ENCODE measurements at places on chromosomes 12 and 14.

- no peak for DNase-seq
These were observed 16.4 kb upstream of the SRP54 start for GRCh38 chr14:34966413-34966812.

- DNase-seq = peak; percentile 63
These were observed 169.0 kb upstream of the EEA1 start for GRCh38 chr12:93098077-93098476.

- no peak for DNase-seq
These were observed 329.4 kb upstream of the SOX5 start for GRCh38 chr12:24278832-24279231.

- DNase-seq = no peak
These were observed 270.9 kb downstream of the CACNA1C start for GRCh38 chr12:2323532-2324255.

DNA sequence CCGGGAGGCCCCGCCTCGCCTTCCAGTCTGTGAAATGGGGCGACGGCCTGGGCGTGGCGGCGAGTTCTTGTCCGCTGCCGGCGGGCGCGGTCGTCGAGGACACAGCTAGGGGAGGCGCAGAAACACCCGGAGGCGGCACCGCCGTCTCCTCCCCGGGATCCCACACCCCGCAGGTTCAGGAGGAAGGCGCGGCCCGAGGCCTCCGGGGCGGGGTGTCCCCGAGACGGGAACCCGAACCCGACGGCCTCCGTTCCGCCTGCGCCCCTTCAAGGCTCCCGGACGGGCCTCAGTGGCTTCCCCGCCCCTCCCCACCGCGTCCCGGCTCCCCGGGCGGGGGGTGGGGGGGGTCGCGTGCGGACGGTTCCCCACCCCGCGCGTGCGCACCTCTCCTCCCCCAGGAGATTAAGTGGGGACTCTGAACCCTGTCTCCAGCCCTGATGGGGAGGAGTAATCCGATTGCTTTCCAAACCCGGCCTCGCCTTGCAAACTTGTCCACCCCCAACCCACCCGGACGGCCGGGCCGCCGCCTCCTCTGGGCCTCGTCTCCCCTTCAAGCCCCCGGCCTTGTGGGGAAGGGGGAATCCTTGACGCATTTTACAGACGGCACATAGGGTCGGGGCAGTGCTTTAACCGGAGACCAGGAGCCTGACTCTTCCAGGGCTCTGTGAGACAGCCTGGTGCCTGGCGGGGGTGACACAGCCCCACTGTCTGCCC lies 35.3 kb upstream of the ANKRD9 start:
- no peak for DNase-seq

DNA sequence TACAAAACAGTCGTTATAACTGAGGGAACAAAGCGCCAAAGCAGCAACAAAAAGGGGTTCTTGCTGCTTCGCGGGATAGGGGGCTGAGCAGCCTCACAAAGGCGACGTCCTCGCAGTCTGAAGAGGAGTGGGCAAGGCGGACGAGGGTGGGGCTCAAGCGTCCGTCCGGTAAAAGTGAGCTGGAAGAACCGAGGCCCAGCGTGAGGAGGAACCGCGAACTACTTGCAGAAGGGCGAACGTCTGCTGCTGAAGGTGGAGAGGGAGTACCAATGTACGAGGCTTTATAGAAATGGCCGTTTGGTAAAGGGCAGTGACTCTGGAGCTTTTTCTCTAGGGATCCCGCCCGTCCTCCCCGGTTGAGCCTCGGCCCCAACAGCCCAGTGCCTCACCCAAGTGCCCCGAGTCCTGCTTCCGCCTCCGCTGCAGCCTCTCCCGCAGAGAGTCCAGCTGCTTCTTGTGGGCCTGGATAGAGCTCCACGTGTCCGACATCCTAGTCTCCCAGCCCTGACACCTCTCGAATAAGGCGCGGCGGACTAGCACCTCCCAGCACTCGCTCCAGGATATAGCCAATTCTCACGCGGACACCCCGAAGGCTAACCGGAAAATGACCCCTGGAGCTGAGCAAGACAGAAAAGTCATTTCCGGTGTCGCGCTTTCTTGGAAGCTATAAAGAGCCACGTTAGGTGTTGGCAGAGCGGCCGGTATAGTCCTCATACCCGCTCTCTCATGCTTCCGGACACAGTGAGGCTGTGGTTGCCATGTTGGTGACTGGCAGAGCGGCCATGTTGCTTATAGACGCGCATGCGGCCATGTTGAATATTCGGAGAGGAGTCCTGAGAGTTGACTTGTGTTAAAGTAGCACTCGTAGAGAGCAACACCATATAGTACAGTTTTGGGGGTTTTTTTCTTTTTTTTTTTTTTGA lies at the start of gene METTL3:
METTL3 (minus strand) TSS at position 606 of the 923 bp plus-strand sequence; CDS start at position 489, 117 bp downstream.
- peak; percentile 89 for DNase-seq

- no peak for DNase-seq
These were observed 112.4 kb downstream of the TMEM132D start for GRCh38 chr12:129791396-129791795.

- DNase-seq = no peak
These were observed 505.1 kb upstream of the SYT1 start for GRCh38 chr12:78359520-78359919.

GRCh38 chr12:91382081-91382543 lies 199.5 kb upstream of the DCN start:
- DNase-seq = peak; percentile 72

DNA sequence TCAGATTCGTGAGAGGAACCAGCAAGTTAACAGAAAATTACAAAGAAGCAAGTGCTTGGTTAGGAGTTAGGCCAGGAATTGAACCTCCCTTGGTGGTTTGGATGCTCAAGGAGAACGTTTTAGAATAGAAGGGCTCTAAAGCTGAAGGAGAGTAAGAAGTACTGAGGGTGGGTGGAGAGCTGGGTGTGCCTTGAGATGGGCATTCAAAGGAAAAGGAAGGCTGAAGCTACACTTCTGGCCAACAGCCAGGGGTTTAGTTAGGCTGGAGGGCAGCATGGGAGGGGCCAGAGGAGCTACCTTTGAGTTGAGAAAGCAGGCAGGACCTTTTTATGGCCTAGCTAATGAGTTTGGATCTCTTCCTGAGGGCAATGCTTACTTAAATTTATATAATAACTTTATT lies 421.2 kb downstream of the CCDC91 start:
- DNase-seq = no peak

DNA sequence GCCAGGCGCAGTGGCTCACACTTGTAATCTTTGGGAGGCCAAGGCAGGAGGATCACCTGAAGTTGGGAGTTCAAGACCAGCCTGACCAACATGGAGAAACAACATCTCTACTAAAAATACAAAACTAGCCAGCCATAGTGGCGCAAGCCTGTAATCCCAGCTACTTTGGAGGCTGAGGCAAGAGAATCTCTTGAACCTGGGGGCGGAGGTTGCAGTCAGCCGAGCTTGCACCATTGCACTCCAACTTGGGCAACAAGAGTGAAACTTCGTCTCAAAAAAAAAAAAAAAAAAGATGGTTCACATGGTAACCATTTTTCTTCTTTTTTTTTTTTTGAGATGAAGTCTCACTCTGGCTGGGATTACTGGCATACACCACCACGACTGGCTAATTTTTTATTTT lies 35.3 kb downstream of the SLC2A14 start:
- DNase-seq = no peak

DNA sequence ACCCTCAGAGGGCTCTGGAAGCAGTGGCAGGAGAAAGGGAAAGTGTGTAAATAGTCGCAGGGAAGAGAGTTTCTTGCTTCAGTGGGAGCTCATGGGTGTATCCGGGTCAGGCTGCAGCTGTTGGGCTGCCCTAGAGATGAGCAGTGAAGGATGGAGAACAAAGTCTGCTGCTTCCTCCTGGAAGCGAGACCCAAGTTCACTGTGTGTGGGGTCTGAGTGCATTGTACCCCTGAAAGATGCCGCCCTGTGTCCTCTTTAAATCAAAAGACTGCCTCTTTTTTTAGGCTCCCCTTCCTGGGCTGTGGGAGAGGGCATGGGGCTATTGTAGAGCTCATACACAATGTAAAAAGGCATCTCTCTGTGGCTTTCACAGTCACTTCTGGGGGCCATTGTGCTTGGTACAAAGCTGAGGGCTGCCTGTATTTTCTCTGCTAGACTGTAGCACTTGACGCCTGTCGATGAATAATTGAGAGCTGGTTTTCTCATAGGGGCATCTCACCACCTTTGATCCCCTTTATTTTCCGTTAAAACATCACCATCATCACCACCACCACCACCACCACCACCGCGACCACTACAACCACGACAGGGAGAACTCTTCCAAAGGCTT lies 16.7 kb downstream of the CHST11 start:
- no peak for DNase-seq

DNA sequence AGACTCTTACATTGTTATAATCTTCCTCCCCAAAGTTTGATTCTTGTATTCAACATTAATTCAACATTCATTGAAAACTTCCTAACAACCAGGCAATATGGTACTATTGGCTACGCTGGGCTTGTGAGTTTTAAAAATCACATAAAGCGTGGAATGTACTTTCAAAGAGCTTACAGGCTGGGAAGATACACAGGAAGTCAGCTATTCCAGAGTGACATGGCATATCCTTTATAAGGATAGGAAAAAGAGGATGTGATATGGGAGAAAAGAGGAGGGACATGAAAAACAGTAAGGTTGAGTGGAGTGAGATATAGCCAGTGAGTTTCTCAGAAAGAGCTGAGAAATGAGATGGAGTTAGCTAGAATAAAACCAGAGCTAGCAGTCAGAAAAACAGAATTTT lies 103.6 kb upstream of the ATF7IP start:
- DNase-seq = no peak

GRCh38 chr12:77387214-77387613 lies 321.8 kb upstream of the E2F7 start:
- DNase-seq = no peak

DNA sequence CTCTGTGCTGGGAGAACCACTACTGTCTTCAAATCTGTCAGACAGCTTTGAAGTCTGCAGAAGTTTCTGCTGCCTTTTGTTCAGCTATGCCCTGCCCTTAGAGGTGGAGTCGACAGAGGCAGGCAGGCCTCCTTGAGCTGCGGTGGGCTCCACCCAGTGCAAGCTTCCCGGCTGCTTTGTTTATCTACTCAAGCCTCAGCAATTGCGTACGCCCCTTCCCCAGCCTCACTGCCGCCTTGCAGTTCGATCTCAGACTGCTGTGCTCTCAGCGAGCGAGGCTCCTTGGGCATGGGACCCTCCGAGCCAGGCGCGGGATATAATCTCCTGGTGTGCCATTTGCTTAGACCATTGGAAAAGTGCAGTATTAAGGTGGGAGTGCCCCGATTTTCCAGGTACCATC lies 25.1 kb upstream of the KLRB1 start:
- no peak for DNase-seq

DNA sequence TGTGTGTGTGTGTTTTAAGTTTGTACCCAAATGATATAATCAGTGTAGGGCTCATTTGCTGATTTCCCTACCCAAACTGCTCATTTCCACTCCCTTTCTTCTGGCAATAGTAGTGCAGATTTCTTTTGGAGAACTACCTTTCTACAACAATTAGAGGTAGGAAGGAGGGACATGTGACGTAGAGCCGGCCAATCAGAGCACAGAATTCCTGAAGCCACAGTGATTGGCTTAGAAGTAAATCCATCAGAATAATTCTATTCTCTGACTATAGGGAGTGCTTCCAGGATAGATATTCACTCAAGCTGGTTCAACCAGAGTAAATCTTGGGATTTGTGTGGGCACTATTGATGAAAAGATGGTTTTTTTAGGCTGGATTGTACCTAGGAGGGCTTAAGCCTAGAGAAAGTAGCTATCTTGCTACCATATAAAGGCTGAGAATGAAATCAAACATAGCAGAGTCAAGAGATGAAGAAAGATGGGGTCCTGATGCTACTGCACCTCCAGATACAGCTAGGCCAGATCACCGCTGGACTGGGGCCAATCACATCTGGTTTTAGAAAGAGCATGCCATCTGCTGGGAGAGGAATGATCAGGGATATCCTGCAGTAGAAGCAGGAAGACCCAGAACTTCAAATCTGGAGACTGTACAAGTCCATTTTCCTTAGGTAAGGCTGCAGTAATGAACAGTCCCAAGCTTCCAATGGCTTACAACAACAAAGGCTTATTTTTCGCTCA lies 54.1 kb upstream of the NUAK1 start:
- no peak for DNase-seq
